ENCODE measurements at places on chromosomes 5 and 9.

DNA sequence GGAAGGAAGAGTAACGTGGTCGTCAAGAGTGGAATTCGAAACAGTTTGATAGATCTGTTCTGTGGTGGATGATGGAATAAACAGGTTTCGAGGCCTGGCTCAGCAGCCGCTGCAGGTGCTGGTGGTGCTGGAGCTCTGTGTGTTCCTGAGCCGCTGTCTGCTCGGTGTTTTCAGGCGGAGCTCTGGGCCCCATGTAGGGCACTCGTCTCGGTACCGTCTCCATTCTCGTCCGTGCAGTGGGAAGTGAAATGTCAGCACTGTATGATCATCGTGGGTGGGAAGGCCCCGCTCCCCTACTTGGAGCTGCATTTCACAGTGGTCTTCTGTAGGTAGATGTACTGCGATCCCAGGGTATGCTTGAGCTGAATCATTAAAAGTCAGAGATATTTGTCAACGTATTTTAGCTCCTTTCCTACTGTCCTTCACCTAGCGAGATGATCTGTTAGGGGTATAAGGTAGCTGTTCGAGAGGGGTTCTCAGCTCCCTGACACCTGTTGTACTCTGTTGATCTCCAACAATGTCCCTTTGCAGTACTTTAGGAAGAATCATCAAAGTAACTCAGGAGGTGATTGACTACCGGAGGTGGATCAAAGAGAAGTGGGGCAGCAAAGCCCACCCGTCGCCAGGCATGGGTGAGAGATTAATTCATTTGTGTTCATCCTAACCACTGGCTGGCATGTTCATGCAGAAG lies 35.9 kb downstream of the TENT4A start:
- DNase-seq, result no peak

DNA sequence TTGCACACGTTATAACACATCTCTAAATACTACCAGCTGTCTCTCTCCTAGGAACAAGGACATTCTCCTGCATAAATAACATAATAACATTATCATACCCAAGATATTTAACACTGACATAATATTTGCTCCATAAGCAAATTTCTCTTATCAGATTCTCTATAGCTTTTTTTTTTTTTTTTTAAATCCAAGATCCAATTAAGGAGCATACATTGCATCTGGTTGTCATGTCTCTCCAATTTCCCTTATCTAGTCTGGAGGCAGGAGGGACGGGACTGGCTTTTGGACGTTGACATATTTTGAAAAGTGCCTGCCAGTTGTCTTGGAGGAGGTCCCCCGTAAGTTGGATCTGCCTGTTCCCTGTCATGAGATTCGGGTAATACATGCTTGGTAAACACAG lies 76.6 kb downstream of the RAPGEF1 start:
- no peak for DNase-seq

DNA sequence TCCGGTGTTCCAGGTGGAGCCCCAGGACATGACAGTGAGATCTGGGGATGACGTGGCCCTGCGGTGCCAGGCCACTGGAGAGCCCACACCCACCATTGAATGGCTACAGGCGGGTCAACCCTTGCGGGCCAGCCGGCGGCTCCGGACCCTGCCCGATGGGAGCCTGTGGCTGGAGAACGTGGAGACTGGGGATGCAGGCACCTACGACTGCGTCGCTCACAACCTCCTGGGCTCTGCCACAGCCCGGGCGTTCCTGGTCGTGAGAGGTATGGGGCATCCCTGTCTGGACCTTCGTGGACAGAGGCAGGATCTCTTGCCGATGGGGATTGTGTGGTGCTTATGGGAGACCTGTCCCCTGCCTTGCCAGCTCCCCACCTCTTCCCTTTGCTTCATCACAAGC lies 26.0 kb upstream of the ASS1 start:
- DNase-seq, result no peak

- DNase-seq, result no peak
Observed at GRCh38 chr9:74760031-74760700, 127.6 kb downstream of the TRPM6 start.

GRCh38 chr9:4984171-4984620 lies 876 bp upstream of the JAK2 start:
- DNase-seq, result no peak

DNA sequence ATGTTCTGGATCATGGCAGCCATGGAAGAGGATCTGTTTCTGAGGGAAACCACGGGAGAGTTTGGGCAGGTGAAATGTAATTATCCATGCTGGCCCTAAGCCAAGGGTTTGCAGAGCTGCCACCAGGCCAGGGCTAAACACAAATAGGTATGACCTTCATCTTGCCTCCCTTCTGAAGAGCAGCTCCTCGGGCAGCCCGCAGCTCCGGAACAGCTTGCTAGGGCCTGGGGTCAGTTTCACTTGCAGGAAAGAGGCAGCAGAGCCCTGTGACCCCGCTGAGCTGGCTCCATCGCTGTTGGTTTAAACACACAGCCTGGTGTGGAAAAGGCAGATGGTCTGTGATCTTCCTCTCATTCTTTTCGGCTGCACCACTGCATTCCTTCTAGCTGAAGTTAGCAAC lies 141.4 kb downstream of the TMEM38B start:
- DNase-seq, result no peak

DNA sequence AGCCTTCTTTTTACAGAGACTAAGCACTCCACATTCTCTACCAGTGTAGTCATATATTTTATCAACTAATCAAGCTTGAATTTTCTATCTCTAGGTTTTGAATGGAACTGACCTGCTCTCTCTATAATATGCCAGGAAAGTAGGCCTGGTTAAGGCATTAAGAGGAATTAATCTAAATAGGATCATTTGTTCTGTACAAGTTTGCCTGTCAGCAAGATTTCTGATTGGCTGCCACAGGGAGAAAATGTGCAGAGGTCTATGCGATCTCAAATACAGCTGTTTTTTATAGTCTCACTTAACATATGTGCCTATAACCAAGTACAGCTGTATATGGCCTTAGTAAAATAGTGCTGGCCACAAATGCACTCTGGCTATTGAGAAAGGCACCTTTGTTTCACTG lies 418.8 kb downstream of the KDM4C start:
- DNase-seq, result no peak

DNA sequence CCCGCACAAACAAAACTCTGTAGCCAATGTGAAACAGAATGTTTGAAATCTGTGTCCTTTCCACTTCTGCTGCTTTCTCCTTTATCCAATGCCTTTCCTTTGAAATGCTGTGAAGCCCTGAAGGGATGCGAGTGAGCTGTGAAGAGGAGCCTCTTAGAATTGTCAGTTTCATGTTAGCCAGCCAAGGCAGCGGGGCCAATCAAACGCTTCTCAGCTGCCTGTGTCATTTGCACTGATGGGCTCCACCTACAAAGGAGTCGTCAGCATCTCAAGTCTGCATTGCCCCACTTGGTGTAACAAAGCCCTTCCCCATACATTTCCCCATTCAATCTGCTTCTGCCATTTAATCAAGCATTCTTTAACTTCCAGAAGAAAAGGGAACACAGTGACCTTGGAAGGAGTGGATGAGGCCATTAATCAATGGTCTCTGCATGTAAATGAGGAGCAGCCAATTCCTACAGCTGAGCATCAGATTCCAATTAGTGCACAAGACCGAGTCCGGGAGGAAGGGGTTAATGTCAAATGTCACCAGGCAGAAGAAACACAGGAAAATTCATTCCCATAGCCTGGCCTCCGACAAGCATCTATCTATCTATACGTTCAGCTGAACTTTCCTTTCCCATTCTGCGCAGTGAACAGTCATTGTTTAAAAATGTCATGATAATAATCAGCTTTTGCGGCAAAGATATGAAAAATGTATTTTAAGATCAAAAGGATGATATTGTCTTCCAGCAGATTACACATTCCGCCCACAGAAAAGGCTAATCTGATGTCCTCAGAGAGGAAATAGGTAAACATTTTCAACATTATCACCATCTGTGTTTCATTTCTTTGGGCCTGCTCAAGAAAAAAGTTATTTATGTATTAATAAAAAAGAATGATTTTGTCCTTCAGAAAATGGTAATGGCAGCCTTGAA lies 154.6 kb downstream of the FSTL4 start:
- no peak for DNase-seq

DNA sequence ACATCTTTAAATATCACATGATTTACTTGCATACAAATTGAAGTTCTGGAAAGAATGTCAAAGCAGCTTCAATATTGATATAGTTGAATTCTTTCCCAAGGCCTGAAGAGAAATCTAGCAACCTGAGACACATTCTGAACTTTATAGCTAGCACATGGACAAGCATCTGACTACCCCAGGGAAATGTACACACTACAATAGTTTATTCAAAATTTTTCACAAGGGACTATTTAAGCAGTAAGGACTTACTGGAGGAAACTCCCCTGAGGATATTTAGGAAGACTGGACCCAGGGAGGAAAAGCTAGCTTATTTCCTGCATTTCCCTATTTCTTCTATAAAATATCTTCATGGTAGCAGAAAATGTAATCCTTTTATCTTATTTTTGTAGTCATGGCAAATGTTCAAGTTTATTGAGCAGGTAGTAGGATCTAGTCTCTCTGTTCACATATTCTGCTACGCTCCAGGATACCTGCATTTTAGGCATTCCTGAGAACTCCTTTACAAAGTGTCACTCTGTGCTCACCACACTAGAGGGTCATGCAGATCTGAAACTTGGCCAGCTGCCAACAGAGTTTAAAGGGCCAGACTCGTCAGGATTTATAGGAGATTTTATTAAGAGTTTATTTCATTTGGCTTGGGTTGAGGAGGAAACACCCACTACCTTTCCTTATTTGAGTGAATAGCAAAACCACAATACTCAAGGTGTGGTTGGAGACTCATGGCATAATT lies 348.4 kb upstream of the FTMT start:
- DNase-seq, result no peak

DNA sequence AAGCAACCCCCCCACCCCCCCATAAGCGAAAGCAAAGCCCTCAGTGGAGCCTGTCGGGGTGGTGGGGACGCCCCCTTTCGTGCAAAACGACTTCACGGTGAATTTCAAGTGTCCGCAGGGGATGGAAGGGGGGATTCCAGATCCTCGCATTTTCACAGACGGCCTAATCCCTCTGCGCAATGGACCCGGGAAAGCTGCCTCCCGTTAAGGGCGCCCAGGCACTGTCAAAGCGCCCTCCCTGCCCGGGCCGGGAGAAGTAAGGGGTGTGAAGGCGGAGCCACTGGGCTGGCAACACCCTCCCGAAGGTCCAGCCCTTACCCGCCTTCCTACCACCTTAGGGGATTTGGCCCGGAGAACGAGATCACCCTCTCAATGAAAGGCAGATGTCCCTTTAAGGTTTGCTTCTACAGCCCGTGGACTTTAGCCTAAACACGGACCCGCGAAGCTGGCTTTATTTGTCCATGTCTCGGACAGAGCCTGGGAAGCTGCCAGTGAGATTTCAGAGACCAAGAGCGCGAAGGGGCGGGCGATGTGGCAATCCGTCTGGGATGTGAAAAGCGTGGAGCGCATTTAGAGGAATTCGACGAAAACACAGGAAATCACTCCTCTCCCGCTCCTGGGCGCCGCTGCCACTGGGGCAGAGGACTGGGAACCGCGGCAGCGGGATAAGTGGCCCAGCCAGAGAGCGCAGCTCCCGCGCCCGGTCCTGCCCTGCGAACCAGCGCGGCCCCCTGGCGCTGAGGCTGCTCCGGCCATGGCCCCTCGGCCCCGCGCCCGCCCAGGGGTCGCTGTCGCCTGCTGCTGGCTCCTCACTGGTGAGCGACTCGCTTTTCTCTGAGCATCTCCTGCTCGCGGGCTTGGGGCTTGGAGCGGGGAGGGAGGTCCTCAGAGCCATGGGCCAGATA lies at the start of the genes ITGA1 and PELO:
ITGA1 (plus strand) TSS at position 317 of the 905 bp plus-strand sequence; CDS start at position 755, 438 bp downstream.
PELO (plus strand) TSS at position 317 of the 905 bp plus-strand sequence. CDS start 12,479 bp downstream, outside the sequence.
- no peak for DNase-seq

DNA sequence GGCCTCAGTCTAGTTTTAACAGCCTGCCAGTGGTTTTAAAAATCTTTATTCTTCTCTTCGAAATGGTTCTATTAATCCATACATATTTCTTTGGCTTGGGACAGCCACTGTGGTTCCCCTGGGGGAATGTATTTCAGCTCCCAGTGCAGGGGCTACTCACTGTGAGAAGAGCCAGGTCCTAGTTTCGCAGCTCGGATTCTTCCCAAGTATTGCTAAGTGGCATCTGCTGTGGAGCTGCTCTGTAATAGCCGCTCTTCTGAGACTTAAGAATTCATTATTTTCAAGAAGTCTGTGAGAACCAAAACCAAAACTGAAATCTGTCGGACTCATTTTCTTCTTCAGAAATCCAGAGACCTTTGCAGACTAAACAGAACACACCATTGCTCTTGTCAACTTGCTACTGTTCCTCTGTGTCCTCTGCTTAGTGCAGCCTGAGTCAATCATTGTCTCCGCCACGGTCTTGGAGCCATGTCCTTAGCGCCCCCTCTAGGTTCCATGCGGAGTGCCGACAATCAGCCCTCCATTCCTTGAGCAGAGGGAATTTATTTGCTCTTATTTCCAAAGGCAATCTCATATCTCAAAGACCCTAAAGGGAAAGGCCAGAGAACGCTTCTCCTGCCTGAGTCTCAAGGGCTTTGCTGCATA lies 478.2 kb downstream of the SPATA31D1 start:
- DNase-seq, result no peak

- no peak for DNase-seq
Observed at GRCh38 chr5:138981586-138981985, 106.5 kb upstream of the LRRTM2 start.

- DNase-seq, result no peak
Observed at GRCh38 chr5:179313849-179314521, 31.3 kb downstream of the ADAMTS2 start.

- DNase-seq, result no peak
Observed at GRCh38 chr9:96487949-96488348, 38.0 kb downstream of the HABP4 start.

GRCh38 chr5:35443803-35444595 lies 173.7 kb upstream of the SPEF2 start:
- DNase-seq, result no peak

DNA sequence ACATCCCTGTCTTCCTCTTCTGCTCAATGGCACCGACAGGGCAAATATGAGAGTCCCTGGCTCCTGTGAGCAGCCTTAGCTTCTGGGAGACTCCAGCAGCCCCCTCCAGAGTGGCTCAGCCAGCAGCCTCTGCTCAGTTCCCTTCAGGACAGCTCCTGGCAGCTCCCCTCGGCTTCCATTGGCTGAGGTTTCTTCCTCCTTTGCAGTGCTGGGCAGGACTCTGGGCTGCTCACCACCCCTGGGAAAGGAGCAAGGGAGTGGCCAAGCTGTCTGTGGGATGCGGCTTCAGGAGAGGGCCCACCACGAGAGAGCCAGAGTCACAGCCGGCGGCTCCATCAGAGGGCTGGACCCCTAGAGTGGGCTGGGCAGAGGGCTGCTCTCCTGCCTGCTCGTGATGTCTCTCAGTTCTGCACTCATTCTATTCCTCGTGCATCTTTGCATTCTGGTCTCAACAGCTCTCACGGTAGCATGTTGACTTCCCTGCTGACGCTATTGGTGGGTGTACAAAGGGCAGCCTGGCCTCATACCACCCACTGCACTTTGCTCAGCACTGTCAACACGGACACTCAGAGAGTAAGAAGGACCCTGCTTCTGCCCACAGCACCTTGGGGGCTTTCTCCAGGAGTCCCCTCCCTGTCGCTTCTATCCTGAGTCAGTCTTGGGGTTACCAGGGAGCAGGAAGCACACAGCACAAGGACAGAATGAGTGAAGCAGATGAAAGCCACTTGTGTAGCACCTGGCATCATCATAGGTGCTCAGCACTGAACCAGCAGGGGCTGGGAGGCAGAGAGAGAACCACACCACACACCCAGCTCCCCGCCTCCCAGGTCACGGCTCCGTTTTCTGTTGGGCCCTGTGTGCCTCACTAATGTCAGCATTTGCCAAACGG lies 80.9 kb upstream of the ALDH1B1 start:
- no peak for DNase-seq

- DNase-seq, result no peak
Observed at GRCh38 chr9:228929-229695, 14.4 kb downstream of the DOCK8 start.
